Left ventricle myocardium superior (tissue), 1 donor: ENCODE measurements at places on chromosomes 3 and 15.

DNA sequence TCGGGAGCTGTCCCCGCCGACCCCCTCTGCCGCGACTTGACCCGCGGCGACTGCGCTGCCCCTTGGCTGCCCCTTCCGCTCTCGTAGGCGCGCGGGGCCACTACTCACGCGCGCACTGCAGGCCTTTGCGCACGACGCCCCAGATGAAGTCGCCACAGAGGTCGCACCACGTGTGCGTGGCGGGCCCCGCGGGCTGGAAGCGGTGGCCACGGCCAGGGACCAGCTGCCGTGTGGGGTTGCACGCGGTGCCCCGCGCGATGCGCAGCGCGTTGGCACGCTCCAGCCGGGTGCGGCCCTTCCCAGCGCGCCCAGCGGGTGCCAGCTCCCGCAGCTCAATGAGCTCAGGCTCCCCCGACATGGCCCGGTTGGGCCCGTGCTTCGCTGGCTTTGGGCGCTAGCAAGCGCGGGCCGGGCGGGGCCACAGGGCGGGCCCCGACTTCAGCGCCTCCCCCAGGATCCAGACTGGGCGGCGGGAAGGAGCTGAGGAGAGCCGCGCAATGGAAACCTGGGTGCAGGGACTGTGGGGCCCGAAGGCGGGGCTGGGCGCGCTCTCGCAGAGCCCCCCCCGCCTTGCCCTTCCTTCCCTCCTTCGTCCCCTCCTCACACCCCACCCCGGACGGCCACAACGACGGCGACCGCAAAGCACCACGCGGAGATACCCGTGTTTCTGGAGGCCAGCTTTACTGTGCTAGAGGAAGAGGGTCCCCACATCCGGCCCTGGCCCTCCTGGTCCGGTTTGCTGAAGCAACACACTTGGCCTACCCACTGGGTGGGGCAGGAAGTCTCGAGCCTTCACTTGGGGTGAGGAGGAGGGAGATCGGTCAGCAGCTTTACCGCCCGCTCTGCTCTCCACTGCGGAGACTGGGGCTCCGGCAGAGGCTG lies at the start of gene RASSF1:
Gene RASSF1 (minus strand): TSS at position 389 of the 882 bp plus-strand sequence. CDS start 31 bp downstream, at position 358.
- peak; percentile 89 for DNase-seq

GRCh38 chr15:50181201-50181968 lies 611 bp upstream of the SLC27A2 start:
- DNase-seq = no peak

- DNase-seq = peak; percentile 27
These were observed 779 bp downstream of the GRIP2 start for GRCh38 chr3:14539384-14539741.

GRCh38 chr3:127115691-127116351 lies 77.1 kb upstream of the PRR23E start:
- DNase-seq = no peak

- DNase-seq = no peak
These were observed 87.4 kb downstream of the AAGAB start for GRCh38 chr15:67167091-67167490.

- DNase-seq = no peak
These were observed 288.0 kb downstream of the UACA start for GRCh38 chr15:70475407-70475781.

DNA sequence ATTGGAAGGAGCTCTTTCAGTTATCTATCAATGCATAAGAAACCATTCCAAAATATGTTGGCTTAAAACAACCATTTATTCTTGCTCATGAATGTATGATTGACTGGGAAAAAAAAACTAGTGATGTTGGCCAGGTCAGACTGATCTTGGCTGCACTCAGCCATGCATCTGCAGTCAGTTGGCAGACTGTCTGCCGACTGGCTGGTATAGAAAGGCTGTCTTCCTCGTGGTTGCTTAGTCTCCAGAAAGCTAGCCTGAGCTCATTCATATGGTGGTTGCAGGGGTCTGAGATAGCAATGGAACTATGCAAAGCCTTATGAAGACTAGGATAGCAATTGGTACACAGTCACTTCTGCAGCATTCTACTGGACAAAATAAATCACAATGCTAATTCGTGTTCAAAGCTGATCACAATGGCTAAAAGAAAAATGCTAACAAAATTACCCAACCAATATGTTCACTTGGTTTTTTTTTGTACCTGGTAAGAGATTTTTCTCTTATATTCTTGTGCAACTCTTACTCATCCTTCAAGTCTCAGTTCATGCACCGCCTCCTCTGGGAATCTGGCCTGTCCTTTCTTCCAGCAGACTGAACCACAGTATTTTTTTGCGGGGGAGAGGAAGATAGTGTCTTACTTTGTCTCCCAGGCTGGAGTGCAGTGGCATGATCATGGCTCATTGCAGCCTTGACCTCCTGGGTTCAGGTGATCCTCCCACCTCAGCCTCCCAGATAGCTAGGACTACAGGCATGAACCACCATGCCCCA lies 126.8 kb downstream of the KCNAB1 start:
- DNase-seq = no peak

DNA sequence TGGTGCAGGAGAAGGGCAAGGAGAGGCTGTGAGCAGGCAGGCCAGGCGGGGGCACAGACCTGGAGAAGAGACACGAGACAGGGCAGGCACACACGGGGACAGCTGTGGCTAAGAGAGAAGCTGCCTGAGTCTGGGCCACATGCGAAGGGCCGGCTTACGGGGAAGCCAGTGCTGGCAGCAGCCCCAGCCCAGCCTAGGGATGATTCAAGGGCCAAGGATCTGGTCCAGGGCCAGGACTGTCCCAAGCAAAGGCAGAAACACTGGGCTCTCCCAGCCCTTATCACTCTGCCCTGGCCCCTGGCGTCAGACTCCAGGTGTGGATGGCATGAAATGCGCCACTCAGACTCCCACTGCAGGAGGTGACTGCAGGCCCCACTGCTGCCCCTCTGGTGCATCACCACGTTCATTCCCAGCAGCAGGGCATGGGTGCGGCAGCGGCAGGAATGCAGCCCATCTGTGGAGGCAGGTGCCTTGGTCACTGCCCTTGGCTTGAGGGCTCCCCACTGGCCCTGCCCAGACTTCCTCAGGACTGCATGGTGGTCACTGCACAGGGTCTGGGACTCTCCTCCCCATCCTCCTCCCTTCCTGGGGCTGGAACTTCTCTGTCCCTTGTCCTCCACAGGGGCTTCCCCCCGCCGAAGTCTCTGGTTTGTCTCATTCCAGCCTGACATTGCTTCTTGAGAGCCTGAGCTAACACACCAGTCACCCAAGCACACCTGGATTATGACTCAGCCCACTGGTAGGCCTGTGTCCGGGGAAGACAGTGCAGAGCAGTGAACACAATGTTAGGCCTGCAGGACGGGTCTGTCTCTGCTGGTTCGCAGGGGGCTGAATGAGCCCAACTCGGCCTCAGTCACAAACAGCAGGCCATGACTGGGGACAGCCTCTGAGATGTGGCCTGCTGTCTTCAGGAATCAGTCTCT lies 69.3 kb downstream of the TBC1D2B start:
- DNase-seq = peak; percentile 88

DNA sequence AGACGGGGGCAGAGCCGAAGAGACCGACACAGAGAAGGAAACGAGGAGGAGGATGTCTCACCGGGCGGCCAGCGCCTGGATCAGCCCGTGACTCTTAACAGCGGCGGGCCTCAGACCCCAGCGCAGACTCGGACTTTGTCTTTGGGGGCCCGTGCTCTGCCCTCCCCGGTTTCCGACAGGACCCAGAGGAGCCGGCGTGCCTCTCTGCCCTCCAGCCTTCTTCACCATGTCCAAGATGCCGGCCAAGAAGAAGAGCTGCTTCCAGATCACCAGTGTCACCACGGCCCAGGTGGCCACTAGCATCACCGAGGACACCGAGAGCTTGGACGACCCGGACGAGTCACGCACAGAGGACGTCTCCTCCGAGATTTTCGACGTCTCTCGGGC lies 1.0 kb downstream of the TSC22D2 start:
- DNase-seq = no peak

- no peak for DNase-seq
These were observed 264.6 kb upstream of the TGFBR2 start for GRCh38 chr3:30341851-30342250.

DNA sequence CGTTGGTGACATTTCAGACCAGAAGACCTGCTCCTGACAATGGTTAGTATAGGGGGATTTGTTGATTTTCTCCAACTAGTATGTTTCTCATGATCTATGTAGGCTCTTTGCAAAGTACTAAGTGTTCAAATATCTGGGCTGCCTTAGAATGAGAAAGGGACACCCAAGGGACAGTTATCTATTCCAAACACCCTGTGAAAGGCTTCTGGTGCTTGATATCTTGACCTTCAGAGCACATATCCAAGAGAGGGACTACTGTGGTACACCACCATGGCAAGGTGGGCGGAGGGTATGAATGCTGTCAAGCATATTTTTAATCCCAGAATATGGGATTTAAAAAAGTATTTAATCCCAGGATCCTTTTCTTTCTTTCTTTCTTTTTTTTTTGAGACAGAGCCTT lies 1.1 kb downstream of the FANCD2OS start:
- DNase-seq = no peak

DNA sequence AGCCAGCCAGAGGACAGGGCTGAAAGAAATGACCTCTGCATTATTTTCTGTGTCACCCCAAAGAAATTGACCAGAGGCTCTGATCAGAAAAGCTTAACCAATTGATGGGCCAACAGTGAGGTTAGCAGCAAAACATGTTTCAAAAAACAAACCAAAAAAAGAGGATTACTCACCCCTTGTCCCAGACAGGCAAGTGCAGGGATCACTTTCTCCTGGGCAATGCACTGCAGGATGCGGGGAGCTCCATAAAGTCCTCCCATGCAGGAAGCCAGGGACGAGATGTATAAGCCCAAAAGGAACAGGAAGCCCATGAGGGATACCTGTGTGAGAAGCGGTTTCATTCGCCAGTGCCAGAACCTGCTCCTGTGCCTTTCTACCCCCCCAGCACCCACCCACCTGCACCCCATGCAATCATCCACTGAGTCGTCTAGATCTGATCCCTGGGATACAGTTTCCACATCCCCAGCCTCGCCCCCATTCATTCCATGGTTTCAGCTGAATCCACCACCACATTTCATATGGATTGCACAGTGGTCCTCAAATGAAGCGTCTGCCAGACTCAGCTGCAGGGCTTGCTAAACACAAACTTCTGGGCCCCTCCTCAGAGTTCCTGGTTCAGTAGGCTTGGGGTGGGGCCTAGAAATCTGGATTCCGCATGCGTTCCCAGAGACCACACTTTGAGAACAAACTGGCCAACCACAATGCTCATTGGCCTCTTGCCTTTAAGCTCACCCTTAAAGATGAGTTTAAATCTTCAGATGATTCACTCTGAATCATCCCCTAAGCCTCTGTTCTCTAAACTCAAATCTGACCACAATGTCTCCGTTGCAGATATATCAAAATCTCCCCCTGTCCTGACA lies 54.4 kb upstream of the HEG1 start:
- DNase-seq = no peak

- no peak for DNase-seq
These were observed 19.2 kb downstream of the KLF13 start for GRCh38 chr15:31345606-31346366.

DNA sequence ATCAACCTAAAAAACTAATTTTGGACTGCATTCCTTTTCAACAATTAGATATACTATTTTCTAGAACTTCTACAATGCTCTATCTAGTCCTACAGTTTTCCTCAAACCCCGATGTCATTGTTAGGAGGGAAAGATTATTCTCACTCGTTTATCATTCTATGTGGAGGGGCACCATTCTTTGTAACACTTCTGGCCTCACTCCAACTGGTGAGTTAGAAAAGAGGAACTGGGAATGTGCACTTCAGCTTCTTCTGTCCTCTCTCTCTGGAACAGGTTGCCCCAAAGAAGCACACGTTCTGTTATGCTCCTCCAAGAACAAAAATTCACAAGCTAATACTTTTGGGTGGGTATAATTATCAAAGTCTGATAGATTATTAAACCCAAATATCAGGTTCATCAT lies 137.9 kb downstream of the UACA start:
- no peak for DNase-seq

GRCh38 chr3:135964160-135964955 lies 1.2 kb upstream of the PPP2R3A start:
- no peak for DNase-seq
